Articular chondrocyte of knee joint (primary cell): ENCODE measurements at places on chromosomes 3 and 15. TPM values are rescaled to one million over a fixed set of nuclear protein-coding genes. Genes with fewer than 3 reads are reported as not detected.

The ABHD6 gene
- 5.1 and 5.9 TPM in 2 replicates for total RNA-seq

The STRIT1 gene
- total RNA-seq, result not detected in 2 replicates

The PLCD1 gene
- total RNA-seq, result 42.3 and 42.7 TPM in 2 replicates

The TIMP4 gene
- total RNA-seq, result 12.2 and 17.6 TPM in 2 replicates

The GOLGA8J gene
- 0.22 and 0.52 TPM in 2 replicates for total RNA-seq

The CSPG4 gene
- 144 and 158 TPM in 2 replicates for total RNA-seq

The ESYT3 gene
- total RNA-seq, result 2.2 and 3.8 TPM in 2 replicates

The CHRM5 gene
- total RNA-seq, result not detected in 2 replicates

The COL6A5 gene
- not detected in 2 replicates for total RNA-seq

The UBAP1L gene
- 2.4 and 2.7 TPM in 2 replicates for total RNA-seq

The ARL6 gene
- 14.1 and 16.0 TPM in 2 replicates for total RNA-seq

The RHOV gene
- total RNA-seq, result not detected in 2 replicates

The C3orf22 gene
- total RNA-seq, result not detected in 2 replicates

The CPB1 gene
- 0.54 TPM in 1 of 2 replicates, not detected in the other for total RNA-seq

The SLCO3A1 gene
- total RNA-seq, result 9.5 and 10.7 TPM in 2 replicates
